ENCODE measurements at places on chromosomes 5 and 9. TPM values are rescaled to one million over a fixed set of nuclear protein-coding genes. Genes with fewer than 3 reads are reported as not detected.

The SV2C gene
- 1.7 TPM for total RNA-seq

GRCh38 chr9:83108208-83108607 is 45.3 kb upstream of the RASEF start:
- no peak for DNase-seq

- no peak for DNase-seq
Observed at GRCh38 chr5:172749881-172750633, 20.9 kb downstream of the DUSP1 start.

The PIP5KL1 gene
- not detected for total RNA-seq

DNA sequence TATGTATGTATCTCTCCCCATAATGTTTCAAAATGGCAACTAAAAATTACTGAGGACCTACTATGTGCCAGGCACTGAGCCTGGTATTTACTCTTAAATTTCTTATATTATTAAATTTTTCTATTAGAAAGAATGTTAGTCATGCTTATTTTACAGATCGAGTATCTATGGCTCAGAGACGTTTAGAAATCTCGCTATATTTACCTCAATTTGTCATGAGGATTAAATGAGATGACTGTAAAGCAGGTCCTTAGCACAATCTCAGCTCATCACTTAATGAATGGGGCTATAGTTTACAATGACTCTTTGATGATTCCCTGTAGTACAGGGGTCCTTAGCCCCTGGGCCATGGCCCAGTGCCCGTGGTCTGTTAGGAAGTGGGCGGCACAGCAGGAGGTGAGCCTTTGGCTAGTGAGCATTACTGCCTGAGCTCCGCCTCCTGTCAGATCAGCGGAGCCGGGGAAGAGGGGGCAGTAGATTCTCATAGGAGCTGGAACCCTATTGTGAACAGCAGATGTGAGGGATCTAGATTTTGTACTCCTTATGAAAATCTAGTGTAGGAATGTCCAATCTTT is 15.5 kb downstream of the ENC1 start:
- no peak for DNase-seq

The MEGF10 gene
- total RNA-seq: 0.30 TPM

The SAXO1 gene
- not detected for total RNA-seq
